ENCODE measurements at places on chromosomes 16 and 17.

DNA sequence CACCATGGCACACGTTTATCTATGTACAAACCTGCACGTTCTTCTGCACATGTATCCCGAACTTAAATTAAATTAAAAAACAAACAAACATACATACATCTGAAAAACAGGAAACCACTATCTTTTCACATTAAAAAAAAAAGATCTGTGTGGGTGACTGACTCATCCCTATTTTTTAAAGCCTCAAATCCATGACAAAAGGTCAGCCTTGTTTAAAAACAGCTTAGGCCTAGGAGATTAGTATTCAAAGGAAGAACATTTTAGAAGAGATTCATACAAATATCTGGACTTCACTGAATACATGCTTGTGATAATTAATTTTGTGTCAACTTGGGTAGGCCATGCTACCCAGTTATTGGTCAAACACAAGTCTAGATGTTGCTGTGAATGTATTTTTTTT, 4.7 kb upstream of the PRKAR1A start:
- DNase-seq = no peak

- no peak for DNase-seq
Observed at GRCh38 chr16:86353148-86353547, 157.2 kb upstream of the FOXF1 start.

GRCh38 chr16:72957303-72958277, 90.3 kb downstream of the ZFHX3 start:
- DNase-seq = no peak

- DNase-seq = no peak
Observed at GRCh38 chr16:14198012-14198411, 126.9 kb downstream of the MRTFB start.

- no peak for DNase-seq
Observed at GRCh38 chr17:6643451-6644125, 2.7 kb downstream of the TXNDC17 start.

Data from lung (tissue), 17 donors.